ENCODE measurements at places on chromosomes 3 and 15.

GRCh38 chr3:15269091-15269989, 63.0 kb downstream of the SH3BP5 start:
- no peak for DNase-seq

GRCh38 chr3:48240000-48240963, 622 bp upstream of the ZNF589 start:
- DNase-seq: no peak

GRCh38 chr15:46518381-46518780, 883.6 kb downstream of the SQOR start:
- no peak for DNase-seq

DNA sequence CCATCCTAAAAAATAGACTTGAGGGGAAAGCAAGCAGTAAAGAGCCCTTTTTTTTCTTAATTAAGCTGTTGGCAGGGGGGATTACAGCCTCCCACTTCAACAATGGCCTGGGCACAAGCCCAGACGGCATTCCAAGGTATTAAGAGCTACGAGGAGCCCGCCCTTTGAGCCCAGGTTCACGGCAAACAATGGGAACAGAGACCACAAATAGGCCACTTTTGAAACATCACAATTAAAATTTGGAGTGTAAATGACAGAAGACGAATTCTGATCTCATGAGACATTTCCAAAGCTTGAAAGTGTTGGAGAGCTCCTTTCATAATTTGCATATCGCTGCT, 8.9 kb downstream of the CHSY1 start:
- DNase-seq: no peak

DNA sequence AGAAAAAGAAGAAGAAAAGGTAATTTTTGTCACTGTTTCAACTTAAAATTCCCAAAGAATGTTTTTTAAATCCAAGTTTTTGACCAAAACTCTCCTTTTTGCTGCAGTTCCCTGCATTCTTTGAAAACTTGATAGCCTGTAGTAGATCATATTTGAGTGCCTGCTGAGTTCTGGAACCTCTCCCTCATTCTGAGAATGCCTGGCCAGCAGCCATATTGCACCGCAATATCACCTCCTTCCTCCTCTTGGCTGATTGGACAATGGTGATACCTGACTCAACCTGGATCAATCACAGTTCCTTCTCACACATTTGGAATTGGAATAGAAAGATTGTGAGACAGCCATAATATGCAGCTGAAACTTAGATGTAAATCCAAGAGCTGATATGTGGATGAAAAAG, 97.6 kb upstream of the GAP43 start:
- DNase-seq: no peak

DNA sequence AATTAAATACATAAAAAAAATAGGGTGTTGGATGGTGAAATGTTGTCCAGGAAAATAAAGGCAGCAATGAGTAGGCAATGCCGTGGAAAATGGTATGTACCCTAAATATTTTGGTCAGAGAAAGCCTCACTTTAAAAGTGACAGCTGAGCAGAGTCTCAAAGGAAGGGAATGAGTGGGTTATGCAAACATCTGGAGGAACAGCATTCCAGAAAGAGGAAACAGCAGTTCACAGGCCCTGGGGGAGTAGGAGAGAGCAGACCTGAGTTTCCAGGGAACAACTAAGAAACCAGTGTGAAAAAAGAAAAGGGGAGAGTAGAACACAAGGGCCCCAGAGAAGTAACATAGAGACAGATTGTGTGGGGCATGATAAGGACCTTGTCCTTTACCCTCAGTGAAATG, 230.0 kb upstream of the CNTN3 start:
- no peak for DNase-seq

DNA sequence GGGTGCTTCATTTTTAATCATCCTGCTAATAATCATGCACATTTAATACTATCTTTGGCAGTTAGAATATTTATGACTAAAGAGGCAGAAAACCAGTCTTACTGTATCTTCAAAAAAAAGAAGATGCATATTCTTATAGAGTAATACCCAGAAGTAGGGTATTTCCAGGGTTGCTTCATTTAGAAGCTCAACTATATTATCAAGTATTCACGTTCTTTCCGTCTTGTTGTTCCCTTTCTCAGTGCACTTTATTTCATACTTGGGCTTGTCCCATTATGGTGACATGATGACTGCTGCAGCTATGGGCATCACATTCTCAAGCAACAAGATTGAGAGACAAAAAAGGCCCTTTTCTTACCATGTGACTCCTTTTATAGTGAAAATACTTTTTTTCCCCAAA, 96.8 kb upstream of the ASB14 start:
- no peak for DNase-seq

GRCh38 chr3:69094467-69095205, 9.9 kb downstream of the ARL6IP5 start:
- DNase-seq: no peak

GRCh38 chr15:101420232-101420631, 69.3 kb downstream of the PCSK6 start:
- DNase-seq: no peak

DNA sequence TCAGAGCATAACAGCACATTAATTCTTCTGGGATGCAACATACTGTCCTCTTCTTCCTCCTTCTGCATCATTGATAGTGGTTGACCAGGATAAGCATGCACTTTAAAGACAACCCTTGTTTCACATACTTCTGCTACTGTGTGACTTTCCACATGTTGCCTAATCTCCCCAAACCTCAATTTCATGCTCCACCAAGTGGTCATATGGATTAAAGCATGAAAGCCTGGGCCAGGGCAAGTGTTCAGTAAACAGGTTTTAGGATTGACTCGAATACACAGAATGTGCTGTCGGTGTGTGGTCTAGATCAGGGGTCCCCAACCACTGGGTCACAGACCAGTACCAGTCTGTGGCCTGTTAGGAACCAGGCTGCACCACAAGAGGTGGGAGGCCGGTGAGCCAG, 22.5 kb upstream of the BFSP2 start:
- no peak for DNase-seq
